ENCODE measurements at places on chromosomes 5 and 9.

GRCh38 chr5:142053426-142054151 lies 40.8 kb upstream of the GNPDA1 start:
- H3K36me3 ChIP-seq, result no peaks in the 10 kb centered on the region
- H3K27ac ChIP-seq, result no peak overlapping the region
- no peaks in the 10 kb centered on the region for H3K27me3 ChIP-seq
- peaks cover 9% of the 10 kb centered on the region for H3K4me1 ChIP-seq
- no peak overlapping the region for H3K4me3 ChIP-seq
- DNase-seq, result no peak

DNA sequence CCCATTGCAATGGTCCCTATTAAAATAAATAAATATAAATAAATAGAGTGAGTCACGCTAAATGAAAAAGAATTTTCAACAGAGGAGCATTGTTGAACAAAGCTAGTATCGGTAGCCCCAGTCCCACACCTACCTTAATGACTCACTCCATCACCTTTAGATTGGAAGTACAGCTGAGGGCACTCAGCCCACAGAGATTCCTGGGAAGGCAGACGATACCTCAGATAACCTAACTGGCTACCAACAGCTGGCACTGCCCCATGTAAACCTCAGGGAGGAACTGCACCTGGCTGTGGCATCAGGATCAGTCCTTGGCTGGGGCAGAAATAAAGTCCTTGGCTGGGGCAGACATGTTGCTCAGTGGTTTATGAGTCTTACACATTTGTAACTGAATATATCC lies 49.3 kb downstream of the SPRY4 start:
- no peaks in the 10 kb centered on the region for H3K4me1 ChIP-seq
- H3K27ac ChIP-seq, result no peak overlapping the region
- H3K27me3 ChIP-seq, result peaks cover 3% of the 10 kb centered on the region
- H3K36me3 ChIP-seq, result no peaks in the 10 kb centered on the region
- no peak overlapping the region for H3K4me3 ChIP-seq
- DNase-seq, result no peak

DNA sequence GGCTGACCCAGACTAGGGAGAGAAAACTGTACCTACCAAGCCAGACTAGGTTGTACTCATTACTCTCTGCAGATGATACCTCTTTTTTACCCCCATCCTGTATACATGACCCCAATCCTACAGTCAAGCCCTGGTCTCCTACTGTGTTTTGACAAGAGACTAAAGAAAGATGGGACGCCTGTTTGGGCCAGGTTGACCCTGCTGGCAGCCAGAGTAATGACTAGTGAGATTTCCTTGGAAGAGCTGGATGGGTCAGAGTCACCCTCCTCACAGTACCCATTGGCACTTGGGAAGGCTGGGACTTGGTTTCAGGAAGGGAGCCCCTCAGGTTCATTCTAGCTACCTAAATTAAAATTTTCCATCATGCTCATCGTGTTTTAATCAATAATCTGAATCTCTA lies 89.7 kb upstream of the NR4A3 start:
- H3K36me3 ChIP-seq, result no peaks in the 10 kb centered on the region
- H3K4me1 ChIP-seq, result peaks cover 6% of the 10 kb centered on the region
- H3K27me3 ChIP-seq, result no peaks in the 10 kb centered on the region

- DNase-seq, result no peak
- H3K27ac ChIP-seq, result peak overlapping the region; percentile 79
- H3K36me3 ChIP-seq, result peaks cover 21% of the 10 kb centered on the region
Observed at GRCh38 chr9:89410641-89411350, 87.1 kb downstream of the SEMA4D start.

DNA sequence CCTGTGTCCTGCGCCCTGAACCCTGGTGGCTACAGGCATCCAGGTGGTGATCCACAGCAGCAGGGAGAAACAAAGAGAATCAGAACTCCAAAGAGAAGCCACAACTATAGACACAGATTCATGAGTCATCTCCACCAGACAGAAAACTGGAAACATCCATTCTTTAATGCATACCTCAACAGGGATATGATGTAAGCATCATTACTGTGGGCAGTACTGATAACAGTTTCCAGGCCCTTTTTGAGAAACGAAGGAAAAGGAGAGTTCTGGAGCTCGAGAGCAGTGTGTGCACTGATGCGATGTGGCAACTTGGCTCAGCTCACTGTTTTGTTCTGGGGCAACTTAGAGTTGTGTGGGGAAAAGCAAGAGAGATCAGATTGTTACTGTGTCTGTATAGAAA lies 215.6 kb upstream of the ADAMTS16 start:
- no peak for DNase-seq
- H3K27ac ChIP-seq, result no peak overlapping the region
- H3K4me3 ChIP-seq, result no peak overlapping the region
- H3K27me3 ChIP-seq, result no peaks in the 10 kb centered on the region
- no peaks in the 10 kb centered on the region for H3K4me1 ChIP-seq
- H3K36me3 ChIP-seq, result no peaks in the 10 kb centered on the region

GRCh38 chr5:104412649-104413240 lies 850.2 kb upstream of the NUDT12 start:
- no peak for DNase-seq
- H3K27me3 ChIP-seq, result no peaks in the 10 kb centered on the region
- no peaks in the 10 kb centered on the region for H3K36me3 ChIP-seq
- H3K4me3 ChIP-seq, result no peak overlapping the region

GRCh38 chr5:58235299-58235698 lies 224.6 kb downstream of the PLK2 start:
- H3K36me3 ChIP-seq, result no peaks in the 10 kb centered on the region
- no peaks in the 10 kb centered on the region for H3K27me3 ChIP-seq
- H3K27ac ChIP-seq, result no peak overlapping the region
- no peaks in the 10 kb centered on the region for H3K4me1 ChIP-seq

GRCh38 chr5:177131352-177132135 lies 2.0 kb upstream of the NSD1 start:
- H3K4me3 ChIP-seq, result peak overlapping the region; percentile 76
- H3K27ac ChIP-seq, result peak overlapping the region; percentile 2
- no peak for DNase-seq
- H3K36me3 ChIP-seq, result peaks cover 4% of the 10 kb centered on the region
- H3K4me1 ChIP-seq, result peaks cover 28% of the 10 kb centered on the region

DNA sequence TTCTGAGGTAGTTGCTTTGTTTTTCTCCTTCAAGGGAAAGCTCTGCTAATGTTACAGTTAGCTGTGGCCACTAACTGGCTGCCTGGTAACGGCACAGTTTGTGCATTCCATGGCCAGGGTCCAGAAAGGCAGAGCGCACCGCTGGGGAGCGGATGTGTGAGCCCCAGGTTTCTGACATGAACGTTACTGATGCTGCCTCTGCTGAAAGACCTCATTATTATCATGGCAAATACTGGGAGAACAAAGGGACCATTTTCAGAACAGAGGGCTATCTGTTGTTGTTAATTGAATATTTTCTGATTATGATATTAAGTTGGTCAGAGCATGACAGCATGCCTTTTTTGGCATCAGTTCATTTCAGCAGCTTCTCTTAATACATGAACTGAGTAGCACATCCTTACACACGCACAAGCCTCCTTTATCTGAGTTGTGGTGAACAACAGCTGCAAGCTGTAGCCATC lies 134.1 kb downstream of the NUDT12 start:
- no peak overlapping the region for H3K4me3 ChIP-seq
- H3K36me3 ChIP-seq, result no peaks in the 10 kb centered on the region
- DNase-seq, result no peak
- peaks cover 4% of the 10 kb centered on the region for H3K27me3 ChIP-seq

GRCh38 chr9:16161483-16161882 lies 608.6 kb downstream of the CCDC171 start:
- no peak overlapping the region for H3K27ac ChIP-seq
- no peaks in the 10 kb centered on the region for H3K27me3 ChIP-seq
- no peak overlapping the region for H3K4me3 ChIP-seq
- DNase-seq, result no peak
- H3K36me3 ChIP-seq, result no peaks in the 10 kb centered on the region
- peaks cover 3% of the 10 kb centered on the region for H3K4me1 ChIP-seq

DNA sequence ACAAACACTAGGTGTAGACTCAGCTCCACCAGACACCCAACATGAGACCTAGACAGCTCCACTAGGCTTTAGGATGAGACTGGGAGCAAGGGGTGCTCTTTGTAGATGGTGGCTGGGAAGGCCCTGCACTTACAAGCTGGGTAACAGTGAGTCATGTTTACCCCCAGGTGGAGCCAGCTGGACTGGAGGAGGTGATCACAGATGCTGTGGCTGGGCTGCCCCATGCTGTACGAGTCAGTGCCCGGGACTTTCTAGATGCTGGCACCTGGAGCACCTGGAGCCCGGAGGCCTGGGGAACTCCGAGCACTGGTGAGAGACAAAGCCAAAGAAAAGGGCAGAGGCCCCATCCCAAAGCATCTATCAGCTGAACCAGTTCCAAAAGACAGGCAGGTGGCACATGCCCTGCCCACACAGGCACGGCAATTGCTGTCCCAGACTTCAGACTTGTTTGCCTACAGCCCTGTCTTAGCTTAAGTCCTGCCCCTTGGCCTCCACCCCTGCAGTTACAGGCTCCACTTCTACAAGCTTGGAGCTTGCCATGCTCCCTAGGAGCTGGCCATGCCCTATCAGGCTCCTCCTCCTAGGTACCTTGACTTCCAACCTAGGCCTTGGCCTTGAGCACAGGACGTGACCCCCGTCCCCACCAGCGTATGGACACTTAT lies 2.7 kb downstream of the CCL27 start:
- peaks cover 28% of the 10 kb centered on the region for H3K4me1 ChIP-seq
- no peak for DNase-seq
- H3K27me3 ChIP-seq, result no peaks in the 10 kb centered on the region
- no peak overlapping the region for H3K27ac ChIP-seq

- H3K27me3 ChIP-seq, result peaks cover 7% of the 10 kb centered on the region
- H3K4me1 ChIP-seq, result no peaks in the 10 kb centered on the region
- DNase-seq, result no peak
- H3K27ac ChIP-seq, result no peak overlapping the region
- H3K4me3 ChIP-seq, result no peak overlapping the region
Observed at GRCh38 chr9:1129382-1129781, 79.2 kb downstream of the DMRT2 start.
